ENCODE measurements at places on chromosomes 7 and 10. TPM values are rescaled to one million over a fixed set of nuclear protein-coding genes. Genes with fewer than 3 reads are reported as not detected.

DNA sequence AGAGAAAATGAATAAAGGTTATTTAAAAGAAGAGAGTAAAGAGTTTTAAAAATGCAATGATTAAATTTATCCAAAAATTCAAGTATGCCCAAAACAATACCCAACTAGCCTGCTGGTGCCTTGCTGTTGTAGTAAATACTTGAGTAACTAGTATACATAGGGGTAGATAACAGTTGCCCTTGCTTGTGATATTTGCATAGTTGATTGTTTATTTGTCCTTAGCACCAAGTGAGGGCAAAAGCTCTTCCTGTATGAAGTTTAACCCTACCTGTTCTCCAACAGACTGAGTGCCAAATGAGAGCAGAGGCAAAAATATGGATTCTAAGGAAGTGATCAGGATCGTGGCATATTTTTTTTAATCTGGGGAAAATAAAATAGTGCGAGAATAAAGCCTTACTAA lies 85.0 kb downstream of the PTN start:
- DNase-seq, result no peak
- H3K27me3 ChIP-seq, result no peaks in the 10 kb centered on the region
- no peak overlapping the region for H3K27ac ChIP-seq
- no peaks in the 10 kb centered on the region for H3K36me3 ChIP-seq
- no peaks in the 10 kb centered on the region for H3K4me1 ChIP-seq

DNA sequence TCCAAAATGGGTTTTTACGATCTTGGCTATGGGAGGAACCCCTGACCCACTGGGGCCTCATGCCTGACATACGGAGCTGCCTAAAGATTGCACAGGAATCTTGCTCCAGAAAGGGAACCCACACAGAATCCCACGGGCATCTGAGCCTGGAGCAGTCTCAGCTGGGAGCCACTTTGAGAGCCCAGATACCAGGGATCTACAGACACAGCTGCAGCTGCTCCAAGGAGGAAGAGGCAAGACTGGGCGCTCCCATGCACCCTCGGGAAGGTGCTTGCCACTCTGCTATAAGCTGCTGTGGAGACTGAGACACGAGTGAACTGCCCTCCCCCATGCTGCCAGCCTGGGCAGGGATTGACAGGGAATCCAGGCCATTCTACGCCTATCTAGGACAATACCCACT lies 202.5 kb downstream of the REEP3 start:
- no peaks in the 10 kb centered on the region for H3K36me3 ChIP-seq
- no peak overlapping the region for H3K27ac ChIP-seq
- no peak for DNase-seq
- H3K27me3 ChIP-seq, result peaks cover 47% of the 10 kb centered on the region
- no peaks in the 10 kb centered on the region for H3K4me1 ChIP-seq

GRCh38 chr7:143463957-143464356 lies 13.7 kb upstream of the TAS2R41 start:
- H3K4me1 ChIP-seq, result peaks cover 6% of the 10 kb centered on the region
- no peaks in the 10 kb centered on the region for H3K36me3 ChIP-seq
- no peaks in the 10 kb centered on the region for H3K27me3 ChIP-seq
- no peak overlapping the region for H3K4me3 ChIP-seq
- DNase-seq, result no peak

The BCCIP gene
- total RNA-seq, result 72.6 TPM

The PRPS1L1 gene
- not detected for total RNA-seq

Data from activated T-cell treated with anti-CD3 and anti-CD28 coated beads, Interleukin-2, amount 50 U/mL, for 72 hours (primary cell).